ENCODE measurements at places on chromosomes 5 and 9.

- DNase-seq: no peak
Observed at GRCh38 chr5:96756985-96757384, 50.8 kb downstream of the ERAP1 start.

GRCh38 chr5:164326219-164326618 lies 820.8 kb downstream of the MAT2B start:
- DNase-seq: no peak

- peak; percentile 45 for DNase-seq
Observed at GRCh38 chr5:179795863-179796833, 2.4 kb downstream of the LTC4S start.

DNA sequence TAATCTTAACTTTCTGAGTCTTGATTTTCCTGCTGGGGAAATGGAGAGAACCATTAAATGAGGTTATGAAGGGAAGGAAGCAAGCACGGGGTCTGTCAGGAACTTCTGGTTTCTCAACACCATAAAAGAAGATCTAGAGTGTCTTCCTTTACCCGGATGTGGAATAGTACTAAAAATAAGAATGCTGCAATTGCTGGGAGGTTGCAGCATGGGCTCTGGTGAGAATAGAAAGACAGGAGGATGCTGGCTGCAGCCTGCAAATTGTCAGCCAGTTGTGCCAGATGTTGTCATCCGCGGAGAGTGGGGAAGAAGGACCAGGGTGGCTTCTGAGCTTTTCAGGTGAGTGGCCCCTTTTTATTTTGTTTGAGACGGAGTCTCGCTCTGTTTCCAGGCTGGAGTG lies 69.3 kb upstream of the STC2 start:
- DNase-seq: no peak

DNA sequence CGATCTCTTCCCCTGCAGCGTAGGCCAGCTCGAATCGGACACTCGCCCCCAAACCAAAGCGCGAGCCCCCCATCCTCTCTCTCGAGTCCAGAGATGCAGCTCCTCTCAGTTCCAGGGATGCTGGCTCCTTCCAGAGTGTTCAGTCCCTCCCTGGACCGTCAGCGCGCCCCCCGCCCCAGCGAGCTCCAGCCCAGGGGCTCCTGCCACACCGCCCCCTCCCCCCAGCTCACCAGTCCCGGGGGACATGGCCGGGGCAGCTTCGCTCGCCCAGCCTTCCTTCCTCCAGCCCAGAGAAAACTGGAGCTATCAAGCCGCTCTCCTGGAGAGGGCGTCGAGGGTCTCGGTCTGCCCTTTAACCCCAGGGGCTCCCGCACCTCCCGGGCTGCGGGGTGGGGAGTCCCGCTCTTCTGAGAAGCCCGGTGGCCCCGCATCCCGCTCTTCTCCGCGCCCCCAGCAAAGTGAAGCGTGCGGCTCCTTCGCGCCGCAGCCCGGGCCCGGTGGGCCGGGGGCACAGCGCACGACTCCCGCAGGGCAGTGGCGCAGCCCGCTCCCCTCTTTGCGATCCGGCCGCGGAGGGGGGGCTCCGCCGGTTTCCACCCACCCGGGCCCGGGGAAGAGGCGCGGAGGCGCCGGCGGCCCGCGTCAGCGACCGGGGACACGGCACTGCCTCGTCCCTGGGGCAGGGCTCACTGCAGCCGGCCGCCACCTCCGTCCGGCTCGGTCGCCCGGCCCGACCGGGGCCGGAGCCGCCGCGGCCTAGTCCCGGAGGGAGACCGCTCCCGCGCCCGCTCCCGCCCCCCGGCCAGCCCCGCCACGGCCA lies 587 bp downstream of the MIER3 start:
- peak; percentile 2 for DNase-seq

DNA sequence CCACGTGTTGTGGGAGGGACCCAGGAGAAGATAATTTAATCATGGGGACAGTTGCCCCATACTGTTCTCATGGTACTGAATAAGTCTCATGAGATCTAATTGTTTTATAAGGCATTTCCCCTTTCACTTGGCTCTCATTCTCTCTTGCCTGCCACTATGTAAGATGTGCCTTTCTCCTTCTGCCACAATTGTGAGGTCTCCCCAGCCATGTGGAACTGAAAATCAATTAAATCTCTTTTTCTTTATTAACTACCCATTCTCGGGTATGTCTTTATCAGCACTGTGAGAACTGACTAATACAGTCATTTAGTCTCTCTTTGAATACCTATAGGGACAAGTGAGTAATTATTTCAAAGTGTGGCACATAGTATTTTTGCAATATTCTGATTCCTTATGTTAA lies 269.2 kb upstream of the SMARCA2 start:
- DNase-seq: no peak

DNA sequence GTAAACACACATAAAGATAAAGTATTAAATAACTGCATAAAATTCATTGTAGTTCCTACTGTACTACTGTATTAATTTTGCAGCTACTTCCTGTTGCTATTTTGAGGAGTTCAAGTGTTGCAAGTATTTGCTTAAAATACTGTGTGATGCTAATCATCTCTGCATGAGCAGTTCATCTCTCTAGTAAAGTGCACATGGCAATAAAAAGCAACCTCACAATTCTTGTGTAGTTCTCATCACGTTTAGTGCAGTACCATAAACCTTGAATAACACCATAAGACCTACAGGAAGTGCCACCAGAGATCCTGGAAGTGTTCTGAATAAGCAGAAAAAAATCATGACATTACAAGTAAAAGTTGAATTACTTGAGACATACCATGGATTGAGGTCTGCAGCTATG lies 34.6 kb downstream of the CPLANE1 start:
- DNase-seq: no peak

DNA sequence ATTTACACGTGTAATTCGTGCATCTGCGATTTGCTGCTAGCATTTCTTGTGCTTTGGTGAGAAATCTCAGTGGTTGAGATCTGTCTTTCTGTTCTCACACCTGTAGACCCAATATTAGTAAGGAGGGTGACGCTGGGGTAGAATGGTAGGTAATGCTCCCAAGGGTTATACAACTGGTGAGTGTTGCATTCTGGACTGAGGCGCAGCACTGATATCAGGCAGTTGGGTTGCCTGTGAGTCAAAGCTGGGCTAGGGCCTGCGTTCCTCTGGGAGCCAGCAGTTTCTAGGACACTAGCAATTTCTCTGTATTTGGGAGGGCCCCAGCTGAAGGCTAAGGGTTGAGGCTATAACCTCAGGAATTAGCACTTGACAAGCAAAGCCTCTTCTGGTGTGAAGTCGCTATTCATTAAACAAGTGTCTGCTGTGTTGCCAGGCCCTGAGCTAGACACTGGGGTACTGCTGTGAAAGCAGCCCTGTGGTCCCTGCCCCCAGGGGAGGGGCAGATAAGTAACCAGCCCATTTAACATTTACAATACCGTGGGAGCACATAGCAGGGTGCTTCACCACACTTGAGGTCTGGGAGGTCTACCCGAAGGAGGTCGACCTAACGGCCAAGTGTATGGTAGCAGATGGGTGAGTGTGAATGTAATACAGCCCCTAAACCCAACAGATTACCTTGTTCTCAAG lies 28.7 kb downstream of the LARP1 start:
- DNase-seq: no peak

DNA sequence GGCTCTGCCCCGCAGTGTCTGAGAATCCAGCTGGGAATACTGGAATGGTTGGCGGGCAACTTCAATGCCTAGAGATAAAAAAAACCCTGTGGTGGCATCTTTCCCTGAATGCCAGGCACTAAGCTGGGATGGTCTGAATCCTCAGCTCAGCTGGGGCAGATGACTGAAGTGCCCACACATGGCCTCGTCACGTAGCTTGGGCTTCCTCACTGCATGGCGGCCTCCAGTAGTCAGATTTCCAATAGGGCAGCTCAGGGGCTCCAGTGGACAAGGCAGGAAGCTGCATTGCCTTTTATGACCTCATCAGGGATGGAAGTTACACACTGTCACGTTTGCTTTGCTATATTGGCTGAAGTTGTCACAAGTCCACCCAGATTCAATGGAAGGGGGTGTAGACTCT lies 24.3 kb upstream of the FUBP3 start:
- no peak for DNase-seq

DNA sequence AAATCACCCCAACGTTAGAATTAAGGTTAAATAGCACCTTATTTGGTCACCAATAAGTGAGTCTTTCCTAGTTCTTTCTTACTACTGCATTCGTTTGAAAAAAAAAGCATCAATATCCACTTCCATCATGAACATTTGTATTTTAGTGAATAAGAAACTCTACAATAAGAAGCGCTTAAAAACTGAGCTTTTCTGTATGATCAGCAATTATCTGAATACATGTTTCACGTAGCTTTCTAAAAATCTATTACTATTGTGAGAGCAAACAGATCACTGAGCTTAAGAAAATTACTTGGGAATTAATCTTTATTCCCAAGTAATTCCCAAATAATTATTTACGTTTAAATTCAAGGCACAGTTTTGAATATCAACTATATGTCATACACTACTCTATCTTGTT lies 32.5 kb downstream of the ZDHHC21 start:
- no peak for DNase-seq

DNA sequence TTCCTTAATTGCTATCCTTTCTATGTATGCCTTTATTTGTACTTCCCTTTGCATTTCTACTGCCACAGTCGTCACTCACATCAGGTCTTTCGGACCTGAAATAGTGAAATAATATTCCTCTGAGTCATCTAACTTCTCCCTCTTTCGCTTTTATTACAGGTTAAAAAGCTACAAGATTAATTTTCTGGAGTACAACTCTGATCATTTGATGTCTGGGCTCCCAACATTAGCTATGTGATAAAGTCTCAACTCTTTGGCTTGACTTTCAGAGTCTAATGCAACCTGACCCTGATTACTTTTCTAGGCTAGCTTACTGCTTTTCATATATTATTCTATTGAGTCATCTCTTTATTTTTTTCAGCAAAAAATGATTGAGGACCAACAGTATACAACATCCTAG lies 638.8 kb upstream of the WWC1 start:
- DNase-seq: no peak

DNA sequence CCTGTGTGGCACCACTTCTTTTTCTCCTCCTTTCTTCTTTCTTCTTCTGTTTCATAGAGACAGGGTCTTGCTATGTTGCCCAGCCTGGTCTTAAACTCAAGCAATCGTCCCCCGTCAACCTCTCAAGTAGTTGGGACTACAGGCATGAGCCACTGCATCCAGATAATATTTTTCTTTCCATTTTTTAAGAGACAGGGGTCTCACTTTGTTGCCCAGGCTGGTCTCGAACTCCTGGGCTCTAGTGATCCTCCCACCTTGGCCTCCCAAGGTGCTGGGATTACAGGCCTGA lies 47.4 kb upstream of the IER5L start:
- no peak for DNase-seq

DNA sequence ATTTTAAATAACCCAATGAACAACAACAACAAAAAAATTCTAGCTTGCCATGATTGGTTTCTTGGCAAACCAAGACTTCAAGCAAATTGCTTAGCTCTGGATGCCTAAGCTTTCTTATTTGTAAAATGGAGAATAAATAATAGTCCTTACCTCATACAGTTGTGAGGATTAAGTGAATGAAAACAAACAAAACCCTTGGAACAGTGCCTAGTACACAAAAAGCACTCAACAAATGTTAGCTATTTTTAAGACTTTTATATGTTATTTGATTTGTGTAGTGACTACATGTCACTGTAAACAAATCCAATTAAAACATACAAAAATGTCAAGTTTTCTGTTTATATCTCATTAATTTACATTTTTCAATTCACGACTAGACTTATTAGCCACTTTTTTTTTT lies 13.5 kb upstream of the HOMER1 start:
- DNase-seq: no peak

DNA sequence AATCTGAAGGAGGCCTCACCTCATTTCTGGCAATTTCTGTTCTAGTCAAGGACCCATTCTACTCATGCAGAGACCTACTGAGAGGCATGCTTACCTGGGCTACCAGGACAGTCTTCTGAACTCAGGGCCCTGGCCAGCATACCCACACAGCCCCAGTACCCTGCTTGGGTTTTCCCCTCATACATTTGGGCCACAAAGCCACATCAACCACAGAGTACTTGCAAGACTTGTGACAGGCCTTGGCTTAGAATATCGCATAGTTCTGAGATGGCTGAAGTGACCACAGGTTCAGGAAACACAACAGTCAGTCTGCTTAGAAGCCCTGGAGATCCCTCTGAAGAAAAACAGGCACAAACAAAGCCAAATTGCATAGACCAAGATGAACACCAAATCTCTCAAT lies 758.8 kb upstream of the CDH9 start:
- no peak for DNase-seq

GRCh38 chr5:129803403-129803802 lies 55.5 kb downstream of the MINAR2 start:
- DNase-seq: no peak

Data from NCI-H1930 (cell line).